ENCODE measurements at places on chromosomes 4 and X.

- no peak for DNase-seq
Measured at GRCh38 chr4:182192511-182193181, 50.6 kb upstream of the TENM3 start.

GRCh38 chrX:109831326-109831985 lies 98.4 kb upstream of the ACSL4 start:
- DNase-seq, result no peak

DNA sequence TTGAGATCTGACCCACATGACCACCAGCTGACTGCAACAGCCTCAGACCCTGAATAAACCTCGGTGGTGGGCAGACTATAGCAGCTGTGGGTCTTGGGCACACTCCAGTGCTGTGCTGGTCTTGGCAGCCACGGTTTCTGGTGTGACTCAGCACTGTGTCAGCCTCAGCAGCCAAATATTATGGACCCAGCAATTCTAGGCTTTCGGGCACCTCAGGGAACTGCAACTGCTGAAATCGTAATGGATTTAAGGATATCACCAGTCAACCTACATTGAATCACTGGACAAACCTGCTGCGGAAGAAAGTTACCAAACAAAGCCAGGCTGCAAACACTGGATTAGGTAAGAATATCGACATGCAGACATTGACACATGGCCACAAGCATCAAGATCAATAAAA lies 10.5 kb upstream of the UBE2NL start:
- no peak for DNase-seq

- DNase-seq, result no peak
Measured at GRCh38 chr4:24988776-24989175, 42.0 kb downstream of the LGI2 start.

DNA sequence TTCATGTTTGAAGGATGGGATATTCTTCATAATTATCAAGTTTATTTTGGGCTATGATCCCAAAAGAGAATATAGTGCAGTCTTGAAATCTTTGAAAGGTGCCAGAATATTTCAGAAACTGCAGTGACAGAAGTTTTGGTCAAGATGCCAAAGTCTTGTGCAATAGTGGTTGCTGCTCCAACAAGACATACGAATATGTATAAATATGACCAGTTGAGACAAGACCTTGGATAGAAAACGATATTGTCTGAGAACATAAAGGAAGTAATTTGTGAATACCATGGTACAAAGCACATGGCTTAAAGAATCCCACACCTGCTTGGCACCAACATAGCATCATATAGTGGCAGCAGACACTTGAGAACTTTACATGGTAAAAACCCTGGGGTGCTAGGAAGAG lies 48.6 kb upstream of the AMELX start:
- DNase-seq, result no peak

DNA sequence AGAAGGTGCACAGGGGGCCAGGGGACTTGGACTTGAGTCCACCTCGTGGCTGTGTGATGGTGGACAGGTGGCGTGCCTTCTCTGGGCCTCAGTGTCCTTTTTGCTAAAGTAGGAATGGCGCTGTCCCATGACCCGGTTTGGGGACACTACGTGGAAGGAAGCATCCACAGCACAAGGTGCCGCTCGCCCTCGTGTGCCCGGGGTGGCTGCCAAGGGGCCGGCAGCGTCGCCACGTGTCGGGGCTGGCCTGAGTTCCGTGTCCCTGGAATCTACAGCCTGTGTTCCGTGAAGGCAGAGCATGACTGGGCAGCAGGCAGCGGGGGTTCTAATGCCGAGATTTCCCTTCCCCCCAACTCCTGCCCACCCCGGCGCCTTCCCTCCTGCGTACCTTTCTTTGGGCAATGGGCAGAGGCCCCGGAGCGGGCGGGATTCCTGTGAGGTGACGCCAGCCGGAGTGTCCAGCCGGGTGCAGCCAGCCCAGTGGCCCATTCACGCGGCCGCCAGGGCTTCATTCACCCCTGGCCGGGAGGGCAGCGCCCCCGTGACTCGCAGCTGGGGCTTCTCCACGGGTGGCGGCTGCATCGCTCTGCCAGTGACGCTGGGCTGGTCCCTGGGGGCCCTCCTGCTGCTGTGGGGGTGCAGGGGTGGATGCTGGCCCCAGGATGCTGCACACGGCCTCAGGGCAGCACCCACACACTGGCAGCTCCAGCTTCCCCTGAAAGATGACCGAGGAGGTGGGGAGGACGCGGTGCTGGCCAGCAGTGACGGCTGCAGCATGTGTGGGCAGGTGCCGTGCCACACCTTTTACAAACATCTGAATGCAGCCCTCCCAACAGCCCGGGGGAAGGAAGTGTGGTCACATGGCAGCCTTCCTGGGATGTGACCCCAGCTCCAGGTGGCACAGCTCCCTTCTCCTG lies 21.2 kb downstream of the DOK7 start:
- no peak for DNase-seq

Data from nucleus accumbens (tissue), 56 donors.